Right lung (tissue), 10 donors: ENCODE measurements at places on chromosomes 7 and 10. TPM values are rescaled to one million over a fixed set of nuclear protein-coding genes. Genes with fewer than 3 reads are reported as not detected.

The SRRM3 gene
- 0.40 TPM for polyA plus RNA-seq

GRCh38 chr7:104098890-104099289, 108.9 kb downstream of the ORC5 start:
- DNase-seq: no peak

The CAMK2B gene
- polyA plus RNA-seq: 0.94 TPM

The CYP3A7 gene
- 0.67 TPM for polyA plus RNA-seq

DNA sequence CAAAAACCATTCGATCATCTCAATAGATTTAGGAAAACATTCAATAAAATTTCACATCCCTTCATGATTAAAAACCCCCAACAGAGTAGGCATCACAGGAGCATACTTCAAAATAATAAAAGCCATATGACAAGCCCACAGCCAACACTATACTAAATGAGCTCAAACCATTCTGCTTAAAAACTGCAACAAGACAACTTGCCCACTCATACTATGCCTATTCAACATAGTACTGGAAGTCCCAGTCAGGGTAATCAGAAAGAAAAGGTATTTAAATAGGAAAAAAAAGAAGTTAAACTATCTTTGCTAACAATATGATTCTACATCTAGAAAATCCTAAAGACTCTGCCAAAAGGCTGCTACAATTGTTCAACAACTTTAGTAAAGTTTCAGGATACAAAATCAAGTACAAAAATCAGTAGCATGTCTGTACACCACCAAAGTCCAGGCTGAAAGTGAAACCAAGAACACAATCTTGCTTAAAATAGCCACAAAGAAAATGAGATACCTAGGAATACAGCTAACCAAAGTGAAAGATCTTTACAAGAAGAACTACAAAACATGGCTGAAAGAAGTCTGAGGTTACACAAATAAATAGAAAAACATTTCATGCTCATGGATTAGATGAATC, 882.6 kb downstream of the GRM8 start:
- no peak for DNase-seq

- no peak for DNase-seq
Observed at GRCh38 chr7:33832271-33832721, 73.0 kb upstream of the BMPER start.

The CHST15 gene
- polyA plus RNA-seq: 15.8 TPM

DNA sequence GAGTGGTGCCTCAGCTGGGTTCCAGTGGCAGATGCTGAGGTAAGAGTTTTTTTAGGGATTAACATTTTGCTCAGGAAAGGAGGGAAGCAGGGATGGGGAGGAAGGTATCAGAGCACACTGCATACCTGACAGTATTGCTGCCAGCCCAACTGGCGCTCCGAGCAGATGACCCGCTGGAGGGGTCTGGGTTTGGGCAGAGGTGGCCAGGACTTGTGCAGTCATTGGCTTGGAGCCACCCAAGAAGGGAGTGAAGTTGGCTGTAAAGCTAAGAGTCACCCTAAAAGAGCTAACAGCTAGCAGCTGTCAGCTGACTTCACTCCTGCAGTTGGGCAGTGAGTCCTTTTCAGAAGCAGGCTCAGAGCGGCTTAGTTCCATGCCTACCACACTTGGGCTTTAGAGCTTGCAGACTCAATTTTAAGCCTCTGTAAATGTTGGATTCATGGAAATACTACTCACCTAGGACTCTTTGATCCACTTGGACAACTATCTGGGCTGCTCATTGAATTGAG, 5.8 kb upstream of the ARHGAP22 start:
- no peak for DNase-seq

GRCh38 chr10:13812804-13813203, 226.0 kb downstream of the PRPF18 start:
- DNase-seq: no peak

- DNase-seq: no peak
Observed at GRCh38 chr10:69327463-69328379, 49.4 kb downstream of the HK1 start.

DNA sequence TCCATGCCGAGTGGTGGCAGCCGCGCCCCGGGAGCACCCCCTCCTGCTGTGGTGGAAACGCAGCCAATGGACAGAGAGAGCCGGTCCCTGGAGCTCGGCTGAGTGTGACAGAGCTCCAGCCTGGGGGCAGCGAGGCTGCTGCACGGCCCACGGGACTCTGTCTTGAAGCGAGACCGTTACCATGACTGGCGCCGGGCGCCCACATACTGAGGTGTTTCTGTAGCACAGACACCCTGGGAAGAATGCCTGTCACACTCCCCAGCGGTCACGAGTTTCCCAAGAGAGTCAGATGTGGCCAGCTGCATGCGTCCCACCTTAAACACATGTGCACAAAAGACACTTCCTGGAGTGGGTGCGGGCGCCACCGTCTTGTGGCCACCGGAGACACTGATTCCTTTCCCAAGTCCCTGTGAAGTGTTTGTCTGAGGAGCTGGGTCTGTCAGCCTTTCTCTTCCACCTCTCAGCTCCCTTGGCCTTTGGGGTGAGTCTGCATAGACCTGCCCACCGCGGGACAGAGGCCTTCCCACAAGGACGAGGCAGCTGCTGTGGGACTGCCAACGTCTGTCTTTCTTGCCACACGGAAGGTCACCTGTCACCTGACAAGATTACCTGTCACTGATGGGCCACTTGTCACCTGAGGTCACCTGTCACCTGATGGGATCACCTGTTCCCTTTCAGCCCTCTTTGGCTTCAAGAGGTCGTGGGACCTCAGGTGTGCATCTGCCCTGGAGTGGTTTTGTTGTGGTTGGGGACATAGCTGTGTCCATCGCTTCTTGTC, 94.6 kb downstream of the DNAJB6 start:
- DNase-seq: no peak

DNA sequence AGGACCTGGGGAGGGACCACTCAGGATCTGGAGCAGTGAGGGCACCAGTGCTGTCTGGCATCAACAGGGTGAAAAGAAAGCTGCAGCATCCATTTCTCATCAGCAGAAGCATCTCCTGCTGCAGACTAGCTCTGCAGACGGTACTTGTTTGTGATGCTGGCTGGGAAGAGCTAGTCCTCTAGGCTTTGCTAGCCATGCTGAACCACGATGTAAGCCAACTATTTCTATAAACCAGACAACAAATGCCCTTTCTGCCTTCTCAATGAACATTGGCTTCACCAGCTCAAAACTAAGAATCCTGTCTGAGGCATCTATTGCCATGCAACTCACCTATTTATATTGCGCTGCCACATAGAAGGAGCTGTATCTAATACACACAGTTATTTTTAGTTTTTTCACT, 65.6 kb downstream of the CTTNBP2 start:
- DNase-seq: no peak

DNA sequence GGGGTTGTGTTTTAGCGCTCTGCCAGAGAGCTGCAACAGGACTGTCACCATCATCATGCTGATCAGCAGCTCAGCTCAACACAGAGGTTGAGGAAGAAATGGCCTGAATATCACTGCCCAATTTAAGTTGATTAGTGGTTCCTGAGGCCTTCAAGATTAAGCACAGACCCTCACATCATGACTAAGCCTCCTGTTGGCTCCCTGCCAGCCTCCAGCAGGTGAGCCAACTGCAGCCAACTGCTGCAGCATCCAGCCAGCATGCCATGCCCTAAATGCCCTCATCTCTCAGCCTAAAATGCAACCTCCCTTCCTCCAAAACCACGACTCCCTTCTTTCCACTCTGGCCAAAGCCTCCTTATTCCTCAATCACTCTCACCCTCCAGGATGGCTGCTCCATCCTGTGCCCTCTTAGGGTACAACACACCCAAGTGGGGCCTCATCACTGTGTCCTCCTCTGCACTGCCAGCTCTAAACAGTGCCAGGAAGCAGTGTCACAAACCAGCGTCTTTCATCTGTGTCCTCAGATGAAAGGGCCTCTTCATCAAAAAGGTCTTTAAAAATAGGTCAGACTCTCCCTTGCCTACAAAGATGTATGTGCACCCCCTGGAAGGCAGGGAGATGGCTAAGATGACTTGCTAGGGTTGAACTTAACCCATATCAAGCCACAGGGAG, 259.3 kb downstream of the ZEB1 start:
- no peak for DNase-seq

DNA sequence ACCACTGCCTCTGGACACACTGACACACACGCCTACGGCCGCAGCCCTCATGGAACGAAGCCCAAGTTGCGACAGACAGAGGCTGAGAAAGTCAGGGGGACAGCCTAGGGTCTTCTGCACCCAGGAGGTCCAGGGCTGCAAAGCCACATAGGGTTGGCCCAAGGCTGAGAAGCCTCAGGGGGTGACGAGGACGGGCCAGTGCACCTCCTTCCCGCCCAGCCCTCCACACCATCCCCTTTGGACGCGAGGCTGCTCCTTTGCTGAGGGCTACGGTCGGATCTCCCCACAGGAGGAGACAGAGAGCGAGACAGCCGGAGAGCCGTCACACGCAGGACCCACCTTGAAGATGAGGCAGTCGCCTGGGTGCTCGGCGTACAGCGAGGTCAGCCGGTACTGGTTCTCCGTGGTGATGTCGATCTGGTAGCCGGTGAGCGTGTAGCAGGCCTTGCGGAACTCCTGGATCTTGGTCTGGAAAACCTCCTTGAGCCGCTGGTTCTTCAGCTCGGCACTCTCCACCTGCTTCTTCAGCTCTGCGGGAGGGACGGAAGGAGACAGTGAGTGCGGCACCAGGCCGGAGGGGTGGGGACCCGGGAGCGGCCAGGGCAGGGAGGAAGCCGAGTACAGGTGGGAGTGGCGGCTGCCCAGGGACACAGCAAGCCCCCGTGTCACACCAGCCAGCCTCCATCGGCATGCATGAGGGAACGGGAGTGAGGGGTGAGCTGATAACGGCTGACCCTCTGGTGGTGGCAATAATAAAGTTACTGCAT, 228.0 kb downstream of the ELFN1 start:
- no peak for DNase-seq

- no peak for DNase-seq
Observed at GRCh38 chr10:70510904-70511303, 32.3 kb downstream of the PALD1 start.

GRCh38 chr10:101244321-101245050, 15.2 kb upstream of the LBX1 start:
- DNase-seq: no peak

DNA sequence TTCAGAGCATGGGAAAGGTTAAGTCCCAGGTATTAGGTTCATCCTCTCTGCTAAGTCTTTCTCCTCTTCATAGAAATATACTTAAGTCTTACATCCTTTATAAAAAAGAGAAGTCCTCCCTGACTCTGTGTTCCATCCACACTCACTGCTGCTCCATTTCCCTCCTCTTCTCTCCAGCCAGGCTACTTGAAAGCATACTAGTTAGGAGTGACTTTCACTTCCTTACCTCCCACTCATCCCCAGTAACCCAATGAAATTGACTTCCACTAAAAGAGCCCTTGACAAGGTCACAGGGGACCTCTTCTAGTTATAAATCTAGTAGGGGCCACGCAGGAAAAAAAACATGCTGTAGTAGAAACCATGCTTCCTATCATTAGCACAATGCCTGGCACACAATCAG, 133.1 kb upstream of the AGK start:
- DNase-seq: no peak

DNA sequence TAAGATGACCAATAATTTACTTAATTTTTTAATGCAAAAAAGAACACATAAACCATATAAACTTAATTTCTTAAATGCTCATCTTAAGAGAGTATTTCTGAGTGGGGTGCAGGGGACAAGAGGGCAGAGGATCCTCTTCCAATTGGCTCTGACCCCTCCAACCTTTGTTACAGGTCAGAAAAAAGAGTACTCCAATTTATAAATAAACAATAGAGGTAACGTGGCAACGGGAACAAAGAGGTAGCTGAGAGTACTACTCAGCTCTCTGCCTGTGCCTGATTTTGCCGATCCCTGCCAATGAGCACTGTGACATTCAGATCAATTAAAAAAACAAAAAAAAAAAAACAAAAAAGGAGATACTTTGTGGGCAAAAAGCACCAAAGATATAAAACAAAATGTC, 307.9 kb downstream of the PARD3 start:
- no peak for DNase-seq

The STAG3 gene
- 15.9 TPM for polyA plus RNA-seq

The GNA12 gene
- 46.0 TPM for polyA plus RNA-seq

- DNase-seq: peak; percentile 60
Observed at GRCh38 chr10:2744547-2745200, 322.7 kb upstream of the PFKP start.

DNA sequence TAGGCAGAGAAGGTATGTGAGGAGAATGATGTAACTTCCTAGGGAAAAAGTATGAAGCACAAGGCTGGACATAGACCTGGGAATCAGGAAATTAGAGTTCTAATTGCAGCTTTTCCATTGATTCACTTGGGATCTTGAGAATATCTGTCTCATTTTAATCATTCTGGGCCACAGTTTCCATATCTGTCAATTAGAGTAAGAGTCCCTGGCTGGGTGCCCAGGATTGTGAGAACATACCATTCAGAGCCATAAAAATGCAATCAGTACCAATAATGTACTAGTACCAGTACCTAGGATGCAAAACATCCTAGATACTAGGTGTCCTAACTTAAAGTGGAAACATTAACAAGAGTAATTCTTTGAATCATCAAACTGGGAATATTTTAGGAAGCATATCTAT, 29.6 kb downstream of the CAV1 start:
- no peak for DNase-seq

DNA sequence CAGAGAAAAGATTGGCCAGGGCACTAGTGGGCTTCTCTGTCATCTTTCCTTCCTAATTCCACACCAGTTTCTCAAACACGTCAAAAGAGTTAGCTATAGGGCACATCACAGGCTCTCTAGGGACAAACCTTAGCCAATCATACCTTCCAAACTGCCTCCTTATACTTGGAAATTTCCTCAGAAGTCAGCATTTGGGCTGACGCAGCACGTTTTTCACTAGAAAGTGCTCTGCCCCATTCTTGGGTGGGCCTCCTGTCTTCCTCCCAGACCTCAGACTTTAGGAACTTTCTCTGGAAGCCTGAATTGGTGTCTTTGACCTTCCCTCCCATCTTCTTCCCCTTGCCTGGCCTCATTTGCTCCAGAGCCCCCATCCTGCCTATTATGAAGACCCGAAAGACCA, 11.1 kb downstream of the SFXN3 start:
- DNase-seq: no peak

The PDE6C gene
- polyA plus RNA-seq: 1.3 TPM

DNA sequence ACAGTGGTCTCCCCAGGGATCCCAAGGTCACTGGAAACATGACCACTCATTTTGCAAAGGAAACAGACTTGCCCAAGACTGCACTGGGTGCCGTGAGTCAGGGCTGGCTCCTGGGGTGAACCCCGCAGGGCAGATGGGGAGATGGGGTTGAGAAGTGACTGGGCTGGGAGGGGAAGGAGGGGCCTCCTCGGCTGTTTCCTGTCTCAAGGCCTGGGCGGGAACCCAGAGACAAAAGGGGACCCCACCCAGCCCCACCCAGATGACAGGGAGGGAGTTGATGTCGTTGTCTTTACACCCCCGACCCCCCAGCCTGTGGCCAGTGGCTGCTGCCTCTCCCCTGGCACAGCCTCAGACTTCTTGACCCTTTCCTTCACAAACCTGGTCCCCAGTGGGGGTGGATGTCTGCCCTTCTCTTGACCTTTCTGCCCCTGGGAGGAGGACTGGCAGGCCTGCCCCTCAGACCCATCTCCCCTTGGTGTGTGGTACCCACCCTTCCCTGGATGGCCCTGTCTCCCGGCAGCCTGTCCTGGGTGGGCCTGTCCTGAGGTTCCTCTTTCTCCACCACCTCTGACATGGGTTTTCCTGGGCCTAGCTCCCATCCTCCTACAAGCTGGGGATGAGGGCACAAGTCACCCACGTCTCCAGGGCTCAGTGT, 1.4 kb downstream of the MYO1G start:
- DNase-seq: no peak
